ENCODE measurements at places on chromosomes 4 and X.
A peak's percentile ranks its signal among the peaks of the same experiment; 100 is the strongest.

DNA sequence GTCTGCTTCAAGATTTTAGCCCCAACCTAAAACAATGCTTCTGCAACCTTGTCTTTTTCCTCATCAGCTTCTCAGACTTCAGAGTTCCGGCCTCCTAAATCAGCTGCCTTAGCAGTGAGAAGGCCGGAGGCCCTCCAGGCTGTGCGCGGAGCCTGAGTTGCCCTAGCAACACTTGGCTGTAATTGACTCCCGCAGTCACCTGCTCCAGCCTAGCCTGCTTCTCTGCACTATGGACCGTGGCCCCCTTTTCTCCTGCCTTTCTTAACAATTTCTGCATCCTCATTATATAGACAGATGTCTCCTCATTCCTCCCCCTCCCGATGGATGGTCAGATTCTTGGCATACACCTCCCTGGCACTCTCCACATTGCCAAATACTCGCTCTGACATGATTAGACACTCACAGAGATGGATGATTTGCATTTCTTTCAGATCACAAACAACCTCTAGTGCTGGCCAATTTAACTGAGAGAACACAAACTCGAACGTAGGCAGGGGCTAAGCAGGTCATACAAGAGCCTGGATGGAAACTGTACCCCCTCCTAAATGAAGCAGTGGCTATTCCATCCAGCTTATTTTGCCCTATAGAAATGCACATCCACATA lies 9.5 kb upstream of the HUWE1 start:
- DNase-seq: no peak

GRCh38 chrX:108541286-108541685 lies 101.6 kb downstream of the COL4A5 start:
- no peak for DNase-seq

DNA sequence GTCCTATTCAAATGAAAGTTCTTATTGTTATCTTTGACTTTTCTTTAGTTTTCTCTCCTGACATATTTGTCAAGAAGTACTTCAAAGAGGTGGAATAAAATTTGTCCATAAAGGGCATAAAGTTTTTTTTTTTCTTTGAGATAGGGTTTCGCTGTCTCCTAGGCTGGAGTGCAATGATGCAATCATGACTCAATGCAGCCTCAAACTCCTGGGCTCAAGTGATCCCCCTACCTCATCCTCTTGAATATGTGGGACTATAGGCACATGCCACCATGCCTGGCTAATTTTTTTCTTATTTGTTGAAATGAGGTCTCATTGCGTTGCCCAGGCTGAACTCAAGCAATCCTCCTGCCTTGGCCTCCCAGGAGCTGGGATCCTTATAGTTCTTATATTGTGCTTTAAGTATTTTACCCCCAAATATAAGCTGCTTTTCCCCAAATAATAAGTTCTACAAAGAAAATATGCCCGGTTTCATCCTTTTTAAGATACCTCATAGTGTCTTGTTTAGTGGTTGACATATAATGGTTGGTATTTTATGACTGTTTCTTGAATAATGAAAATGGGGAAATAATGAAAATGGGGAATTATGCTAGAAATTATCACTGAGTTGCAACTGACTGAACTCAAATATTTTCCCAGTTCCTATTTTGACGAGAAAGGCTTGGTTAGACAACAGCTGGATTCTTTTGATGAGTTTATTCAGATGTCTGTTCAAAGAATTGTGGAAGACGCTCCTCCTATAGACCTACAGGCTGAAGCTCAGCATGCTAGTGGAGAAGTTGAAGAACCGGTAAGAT lies 11.6 kb downstream of the POLR2B start:
- no peak for DNase-seq

DNA sequence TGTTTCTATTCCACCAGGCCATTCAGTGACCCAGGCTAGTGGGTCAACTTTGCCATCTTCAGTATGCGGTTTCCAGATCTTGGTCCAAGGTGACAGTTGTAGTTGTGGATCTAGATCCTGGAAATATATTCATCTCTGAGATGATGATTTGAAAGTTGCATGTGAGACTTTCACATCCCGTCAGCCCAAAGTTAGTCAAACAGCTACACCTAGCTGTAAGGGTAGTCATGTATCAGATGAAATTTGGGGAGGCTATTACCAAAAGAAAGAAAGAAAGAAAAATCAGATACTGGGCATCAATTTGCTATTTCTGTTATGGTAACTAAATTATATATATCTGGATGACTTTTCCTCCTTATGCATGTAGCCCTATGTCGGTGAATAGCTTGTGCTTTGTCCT lies 259.4 kb upstream of the ARX start:
- no peak for DNase-seq

- no peak for DNase-seq
These were observed 433.4 kb downstream of the PDGFC start for GRCh38 chr4:156538210-156538609.

DNA sequence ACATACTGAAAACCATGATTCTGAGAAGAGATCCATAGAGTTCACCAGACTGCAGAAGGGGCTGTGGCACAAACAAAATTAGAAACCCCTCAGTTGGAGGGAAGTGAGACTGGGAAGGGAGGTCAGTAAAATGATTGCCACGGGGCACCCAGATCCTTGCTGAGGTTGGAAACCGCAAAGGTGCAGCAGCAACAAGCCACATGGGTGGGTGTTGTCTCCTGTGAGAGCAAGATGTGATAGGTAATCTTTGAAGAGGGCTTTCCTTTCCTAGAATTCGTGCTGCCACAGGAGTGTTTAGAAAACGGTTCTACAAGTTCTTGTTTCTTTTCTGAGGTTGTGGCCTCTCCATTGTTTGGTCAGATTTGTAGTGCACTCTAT lies 85.5 kb downstream of the NFKB1 start:
- DNase-seq: peak; percentile 54

- DNase-seq: no peak
These were observed 184.1 kb downstream of the TEX13C start for GRCh38 chrX:125503769-125504168.

DNA sequence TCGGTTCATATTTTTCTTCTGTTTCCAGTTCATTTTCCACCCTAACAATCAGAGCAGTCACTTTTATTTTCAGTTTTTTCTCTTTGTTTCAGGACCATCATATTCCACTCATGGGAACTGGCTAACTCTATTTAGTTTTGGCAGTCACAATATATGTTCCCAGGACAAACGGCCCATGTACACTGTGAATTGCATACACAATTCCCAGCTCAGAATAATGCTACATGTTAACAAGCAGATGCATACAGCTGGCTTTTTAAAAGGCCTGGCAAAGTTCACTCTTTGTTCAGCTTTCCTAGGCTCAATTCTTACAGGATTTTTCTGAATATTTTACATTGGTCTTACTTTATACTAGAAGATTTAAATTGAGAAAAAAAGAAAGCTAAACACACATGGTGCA lies 224.9 kb downstream of the ANKRD50 start:
- DNase-seq: no peak

- DNase-seq: no peak
These were observed 74.6 kb downstream of the ARSJ start for GRCh38 chr4:113904877-113905276.

DNA sequence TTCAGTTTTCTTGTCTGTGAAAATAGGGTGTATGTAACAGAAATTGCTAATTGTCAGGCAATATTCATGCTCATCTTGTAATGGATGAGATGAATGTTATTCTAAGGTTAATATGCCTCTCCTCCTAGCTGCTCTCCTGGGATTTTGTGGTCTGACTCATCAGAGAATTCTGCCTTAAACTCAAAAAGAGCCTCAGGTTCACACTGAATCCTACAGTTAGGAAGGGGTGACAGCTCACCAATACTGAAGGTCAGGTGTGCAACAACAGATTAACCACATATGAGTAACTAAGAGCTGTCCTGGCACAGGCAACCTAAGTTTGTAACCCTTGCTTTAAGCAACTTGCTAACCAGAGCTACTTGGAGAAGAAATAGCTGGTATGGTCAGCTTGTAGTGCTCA lies 197.7 kb downstream of the SPATA18 start:
- DNase-seq: no peak

DNA sequence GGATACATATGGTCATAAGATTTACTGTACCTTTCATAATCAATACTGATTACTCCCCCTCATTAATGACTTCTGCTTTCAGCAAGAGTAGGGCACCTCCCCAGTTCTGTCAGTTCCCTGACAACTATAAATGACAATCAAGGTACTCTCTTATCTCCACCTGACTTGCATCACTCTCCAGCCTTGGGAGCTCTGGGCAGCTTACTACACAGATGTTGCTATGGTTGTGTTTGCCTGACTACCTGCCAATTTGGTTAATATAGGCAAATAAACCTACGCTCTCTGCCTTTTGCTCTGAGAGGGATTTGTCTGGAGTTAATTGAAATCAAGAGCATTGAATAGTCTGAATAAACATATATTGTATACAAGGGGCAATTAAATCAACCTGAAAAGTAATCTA lies 22.8 kb upstream of the MAP7D3 start:
- no peak for DNase-seq

DNA sequence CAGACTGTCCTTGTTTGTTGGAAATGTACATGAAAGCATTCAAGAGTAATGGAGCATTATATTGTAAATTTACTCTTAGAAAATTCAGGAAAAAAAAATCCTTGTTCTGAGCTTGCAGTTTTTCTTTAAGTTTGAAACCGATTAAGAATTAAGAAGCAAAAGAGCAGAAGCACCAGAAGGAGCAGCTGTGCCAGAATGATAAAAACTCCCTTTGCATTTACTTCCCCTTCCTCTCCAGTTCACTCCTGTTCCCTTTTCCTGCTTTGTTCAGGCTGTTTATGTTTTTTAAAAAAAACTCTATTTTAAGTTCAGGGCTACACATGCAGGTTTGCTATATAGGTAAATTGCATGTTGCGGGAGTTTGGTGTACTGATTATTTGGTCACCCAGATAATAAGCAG lies 90.3 kb downstream of the ATOH1 start:
- no peak for DNase-seq

- peak; percentile 45 for DNase-seq
These were observed 170.0 kb downstream of the SMIM20 start for GRCh38 chr4:26083987-26084386.

GRCh38 chr4:152997771-152998487 lies 61.8 kb downstream of the FHDC1 start:
- no peak for DNase-seq

GRCh38 chr4:168621806-168622589 lies 125.1 kb downstream of the PALLD start:
- no peak for DNase-seq
